CMK (cell line): ENCODE measurements at places on chromosomes 7 and 10.

GRCh38 chr10:48296576-48297098 lies 9.8 kb upstream of the MAPK8 start:
- no peak for DNase-seq

GRCh38 chr10:11685787-11686218 lies 56.4 kb upstream of the ECHDC3 start:
- no peak for DNase-seq

DNA sequence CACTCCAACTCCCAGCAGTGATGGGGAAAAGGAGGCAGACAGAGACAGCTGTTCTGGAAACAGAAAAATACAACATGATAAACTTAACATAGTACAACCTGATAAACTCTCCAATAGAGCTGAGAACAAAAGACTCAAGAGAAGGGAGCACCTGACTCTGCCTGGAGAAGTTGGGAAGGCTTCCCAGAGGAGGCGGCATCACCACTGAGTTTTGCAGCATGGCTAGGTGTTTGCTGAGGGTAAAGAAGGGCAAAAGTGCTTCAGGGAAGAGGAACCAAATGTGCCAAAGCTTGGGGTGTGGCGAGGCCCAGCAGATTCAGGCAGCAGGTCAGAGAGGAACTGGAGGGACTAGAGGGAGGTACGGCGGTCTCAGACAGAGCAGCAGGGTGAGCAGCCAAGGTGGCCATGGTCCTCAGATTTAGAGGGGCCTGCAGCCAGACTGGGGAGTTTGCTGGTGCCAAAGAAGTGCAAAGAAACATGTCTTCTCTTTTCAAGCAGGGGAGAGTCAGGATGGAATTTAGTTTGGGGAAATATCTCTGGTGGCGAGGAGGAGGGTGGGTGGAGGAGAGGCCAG lies 119.9 kb upstream of the BTBD16 start:
- no peak for DNase-seq

DNA sequence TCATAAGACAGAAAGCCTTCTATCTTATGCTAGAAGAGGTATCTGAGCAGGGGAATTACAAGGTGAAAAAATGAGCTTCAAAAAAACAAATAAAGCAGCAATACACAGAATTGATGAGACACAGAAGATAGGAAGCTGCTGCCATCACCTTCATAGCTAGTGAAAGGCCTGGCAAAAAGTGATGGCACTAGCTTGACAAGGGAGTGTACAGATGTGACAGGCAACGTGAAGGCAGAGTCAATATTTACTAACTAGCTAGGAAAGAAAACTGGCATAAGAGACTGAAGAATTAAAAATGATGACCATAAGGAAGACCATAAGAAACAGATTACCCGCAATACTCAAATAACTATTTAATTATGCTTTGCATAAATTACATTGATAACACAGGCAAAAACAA lies 9.4 kb downstream of the GPR22 start:
- DNase-seq = no peak

DNA sequence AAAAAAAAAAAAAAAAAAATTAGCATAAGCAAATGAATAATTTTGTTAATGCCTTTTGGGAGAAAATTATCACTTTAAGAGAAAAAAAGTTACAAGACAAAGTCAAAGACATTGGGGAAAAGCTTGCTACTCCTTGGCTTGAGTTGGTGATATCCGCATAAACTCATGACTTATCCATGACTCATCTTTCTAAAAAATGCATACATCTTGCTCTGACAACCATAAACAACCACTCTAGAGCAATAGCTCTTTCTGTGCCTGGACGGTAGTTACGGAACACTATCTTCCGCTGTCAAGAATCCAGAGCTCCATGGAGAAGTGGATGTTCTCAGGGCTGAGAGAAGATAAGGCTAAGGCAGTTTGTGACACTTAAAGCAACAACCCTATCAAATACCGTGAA lies 281.1 kb upstream of the PFKP start:
- no peak for DNase-seq

GRCh38 chr7:116257156-116257555 lies 46.8 kb downstream of the TES start:
- DNase-seq = no peak

DNA sequence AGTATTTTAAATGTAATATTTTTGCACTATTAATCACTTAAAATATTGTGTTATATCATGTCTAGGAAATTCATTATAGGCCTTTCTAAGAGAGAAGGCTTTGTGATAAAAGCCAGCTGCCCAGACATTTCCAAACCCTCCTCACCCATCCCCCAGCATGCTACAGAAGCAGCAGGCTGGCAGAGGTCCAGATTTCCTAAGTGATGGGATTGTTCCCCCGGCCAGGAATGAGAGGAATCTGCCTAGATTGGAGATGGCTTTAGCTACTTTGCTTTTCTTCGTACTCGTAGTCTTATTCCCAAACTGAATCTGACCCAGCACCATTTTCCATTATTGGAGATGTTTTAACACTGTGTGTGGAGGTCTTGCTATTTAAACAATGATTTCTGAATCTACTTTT lies 29.4 kb downstream of the CDK14 start:
- DNase-seq = no peak

DNA sequence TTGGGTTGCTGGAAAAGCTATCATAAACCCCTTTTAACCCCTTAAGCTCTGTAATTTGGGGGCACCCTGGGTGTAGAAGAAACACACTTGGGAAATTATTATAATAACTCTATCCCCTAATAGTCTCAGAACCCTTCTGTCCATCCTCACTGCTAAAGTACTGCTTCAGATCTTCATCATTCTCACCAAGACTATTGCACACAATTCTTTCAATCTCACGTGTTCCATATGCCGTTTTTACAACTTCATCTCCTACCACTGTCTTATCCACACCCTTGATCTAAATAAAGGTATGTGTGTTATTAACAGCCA lies 15.8 kb downstream of the ANKRD22 start:
- DNase-seq = no peak

DNA sequence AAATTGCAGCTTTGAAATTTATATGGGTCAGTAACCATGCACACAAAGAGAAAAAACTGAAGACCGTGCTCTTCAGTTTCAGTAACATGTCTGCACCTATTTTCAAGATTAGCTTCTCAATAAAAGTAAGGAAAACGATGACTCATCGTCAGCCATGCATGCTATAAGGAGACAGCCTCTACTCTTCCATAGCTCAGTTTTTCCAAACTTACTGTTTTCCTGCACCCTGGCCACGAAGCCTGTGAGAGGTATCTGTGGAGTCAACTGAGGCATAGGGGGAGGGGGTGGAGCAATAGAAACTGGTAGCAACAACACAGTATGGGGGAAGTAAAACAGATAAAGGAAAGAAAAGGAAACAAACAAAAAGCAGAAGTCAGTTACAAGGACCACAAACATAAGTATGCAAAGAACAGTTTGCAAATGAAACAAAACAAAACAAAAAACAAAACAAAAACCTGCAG lies 58.0 kb downstream of the PDSS1 start:
- no peak for DNase-seq

DNA sequence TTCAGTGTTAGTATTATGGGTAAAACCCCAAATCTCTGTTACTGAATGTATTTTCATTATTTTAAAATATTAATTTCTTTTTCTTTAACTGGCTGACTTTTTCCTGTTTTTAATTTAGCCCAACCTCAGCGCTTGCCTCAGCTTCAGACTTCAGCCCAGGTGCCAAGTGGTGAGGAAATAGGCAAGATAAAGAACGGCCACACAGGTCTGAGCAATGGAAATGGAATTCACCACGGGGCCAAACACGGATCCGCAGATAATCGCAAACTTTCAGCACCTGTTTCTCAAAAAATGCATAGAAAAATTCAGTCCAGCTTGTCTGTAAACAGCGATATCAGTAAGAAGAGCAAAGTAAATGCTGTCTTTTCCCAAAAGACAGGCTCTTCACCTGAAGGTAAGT lies 57.5 kb downstream of the MDFIC start:
- no peak for DNase-seq

DNA sequence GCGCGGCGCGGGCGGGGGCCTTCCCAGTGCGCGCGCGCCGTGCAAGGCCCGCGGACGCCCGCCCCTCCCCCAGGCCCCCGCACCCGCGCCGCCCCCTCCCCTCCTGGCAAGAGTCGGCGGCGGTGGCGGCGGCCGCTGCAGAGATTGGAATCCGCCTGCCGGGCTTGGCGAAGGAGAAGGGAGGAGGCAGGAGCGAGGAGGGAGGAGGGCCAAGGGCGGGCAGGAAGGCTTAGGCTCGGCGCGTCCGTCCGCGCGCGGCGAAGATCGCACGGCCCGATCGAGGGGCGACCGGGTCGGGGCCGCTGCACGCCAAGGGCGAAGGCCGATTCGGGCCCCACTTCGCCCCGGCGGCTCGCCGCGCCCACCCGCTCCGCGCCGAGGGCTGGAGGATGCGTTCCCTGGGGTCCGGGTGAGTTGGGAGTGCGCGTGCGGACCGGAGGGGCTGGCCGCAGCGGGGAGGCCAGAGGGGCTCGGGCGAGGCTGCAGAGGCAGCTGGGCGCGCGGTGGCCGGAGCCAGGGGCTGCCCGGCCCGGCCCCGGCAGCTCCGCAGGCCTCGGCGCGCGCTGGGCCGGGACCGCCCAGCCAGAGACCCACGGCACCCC lies at the start of gene BMPR1A:
BMPR1A (plus strand) TSS at position 109 of the 602 bp plus-strand sequence. CDS start 119,400 bp downstream, outside the sequence.
- no peak for DNase-seq

DNA sequence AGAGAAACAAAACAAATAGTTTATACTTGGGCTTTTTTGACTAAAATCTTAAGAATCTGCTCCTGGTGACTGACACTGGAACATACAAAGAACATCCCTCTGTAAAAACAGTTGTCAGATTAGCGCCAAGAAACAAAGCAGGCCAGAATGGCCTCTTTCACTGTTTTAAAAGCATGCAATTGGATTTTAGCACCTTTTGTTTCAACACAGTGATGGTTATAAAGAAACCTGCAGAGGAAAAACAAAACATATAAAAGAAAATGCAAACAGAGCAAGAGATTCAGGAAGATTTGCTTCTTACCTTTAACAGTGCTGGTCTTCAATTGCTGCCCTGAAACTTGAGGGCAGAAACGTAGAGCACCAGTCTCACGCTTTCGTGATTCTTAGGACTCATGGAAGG lies 652.2 kb upstream of the KCND2 start:
- DNase-seq = no peak

GRCh38 chr10:28733245-28733644 lies 55.9 kb downstream of the BAMBI start:
- no peak for DNase-seq

DNA sequence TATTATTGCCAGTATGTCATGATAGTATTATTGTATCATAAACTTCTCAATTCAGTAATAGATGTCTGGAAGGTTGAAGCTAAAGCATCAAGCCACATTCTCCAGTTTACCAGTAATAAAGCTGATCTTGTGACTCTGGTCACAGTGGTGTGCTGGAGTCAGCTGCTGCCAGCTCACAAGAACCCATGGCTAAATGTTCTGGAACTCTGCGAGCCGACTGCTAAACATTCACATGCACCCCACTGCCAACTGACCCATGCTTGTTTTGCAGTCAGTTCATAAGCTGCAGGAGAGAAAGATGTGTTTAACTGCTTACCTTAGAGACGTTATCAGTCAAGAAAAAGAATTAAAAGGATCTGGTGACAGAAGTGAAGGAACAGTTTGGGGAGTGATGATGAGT lies 5.9 kb upstream of the DNTT start:
- DNase-seq = no peak

GRCh38 chr10:75367021-75367487 lies 34.5 kb downstream of the ZNF503 start:
- no peak for DNase-seq

- DNase-seq = no peak
These were observed 69.8 kb upstream of the PCGF5 start for GRCh38 chr10:91150631-91151030.

- no peak for DNase-seq
These were observed 109.9 kb downstream of the JCAD start for GRCh38 chr10:29949411-29950011.

DNA sequence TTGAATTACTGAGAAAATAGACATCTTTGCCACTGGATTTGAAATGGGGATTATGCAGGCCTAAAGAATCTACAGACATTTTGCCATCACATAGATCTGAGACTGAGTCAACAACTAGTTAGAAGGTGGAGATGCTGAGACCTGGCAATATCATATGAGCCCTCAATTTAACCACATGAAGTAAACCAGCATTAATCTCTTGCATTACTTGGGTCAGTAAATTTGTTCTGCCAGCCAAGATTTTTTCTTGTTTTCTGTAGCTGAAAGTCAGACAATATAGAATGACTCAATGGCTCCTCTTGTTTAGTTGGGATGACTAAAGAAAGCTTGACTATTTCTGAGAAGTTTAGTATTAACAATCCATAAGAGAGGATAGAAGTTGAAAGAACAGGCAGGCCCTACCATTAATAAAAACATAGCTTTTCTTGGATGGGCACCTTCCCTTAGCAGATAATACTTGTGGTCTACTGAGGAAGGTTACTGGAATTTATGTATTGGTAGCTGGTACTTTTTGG lies 396.7 kb upstream of the SORCS1 start:
- DNase-seq = no peak

- no peak for DNase-seq
These were observed 369.5 kb downstream of the PHF14 start for GRCh38 chr7:11343136-11343535.

GRCh38 chr7:650339-651031 lies 76.0 kb upstream of the DNAAF5 start:
- no peak for DNase-seq

DNA sequence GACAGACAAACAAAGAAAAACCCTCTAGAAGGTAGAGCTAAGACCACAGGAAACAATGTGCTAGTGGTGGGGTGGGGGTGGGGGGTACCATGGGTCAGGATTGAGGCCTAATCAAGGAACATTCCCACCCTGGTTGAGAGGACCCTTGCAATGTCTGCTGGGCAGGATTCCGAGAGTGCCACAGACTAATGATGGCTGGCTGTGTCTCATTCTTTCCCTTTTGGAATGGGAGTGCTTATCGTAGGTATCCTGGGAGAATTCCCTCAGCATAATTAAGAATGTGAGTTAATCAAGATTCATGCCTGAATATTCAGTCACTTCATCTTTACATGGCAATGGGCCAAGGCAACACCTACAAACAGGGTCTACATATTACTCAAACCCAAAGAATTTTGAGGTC lies 14.7 kb upstream of the MTPN start:
- no peak for DNase-seq

DNA sequence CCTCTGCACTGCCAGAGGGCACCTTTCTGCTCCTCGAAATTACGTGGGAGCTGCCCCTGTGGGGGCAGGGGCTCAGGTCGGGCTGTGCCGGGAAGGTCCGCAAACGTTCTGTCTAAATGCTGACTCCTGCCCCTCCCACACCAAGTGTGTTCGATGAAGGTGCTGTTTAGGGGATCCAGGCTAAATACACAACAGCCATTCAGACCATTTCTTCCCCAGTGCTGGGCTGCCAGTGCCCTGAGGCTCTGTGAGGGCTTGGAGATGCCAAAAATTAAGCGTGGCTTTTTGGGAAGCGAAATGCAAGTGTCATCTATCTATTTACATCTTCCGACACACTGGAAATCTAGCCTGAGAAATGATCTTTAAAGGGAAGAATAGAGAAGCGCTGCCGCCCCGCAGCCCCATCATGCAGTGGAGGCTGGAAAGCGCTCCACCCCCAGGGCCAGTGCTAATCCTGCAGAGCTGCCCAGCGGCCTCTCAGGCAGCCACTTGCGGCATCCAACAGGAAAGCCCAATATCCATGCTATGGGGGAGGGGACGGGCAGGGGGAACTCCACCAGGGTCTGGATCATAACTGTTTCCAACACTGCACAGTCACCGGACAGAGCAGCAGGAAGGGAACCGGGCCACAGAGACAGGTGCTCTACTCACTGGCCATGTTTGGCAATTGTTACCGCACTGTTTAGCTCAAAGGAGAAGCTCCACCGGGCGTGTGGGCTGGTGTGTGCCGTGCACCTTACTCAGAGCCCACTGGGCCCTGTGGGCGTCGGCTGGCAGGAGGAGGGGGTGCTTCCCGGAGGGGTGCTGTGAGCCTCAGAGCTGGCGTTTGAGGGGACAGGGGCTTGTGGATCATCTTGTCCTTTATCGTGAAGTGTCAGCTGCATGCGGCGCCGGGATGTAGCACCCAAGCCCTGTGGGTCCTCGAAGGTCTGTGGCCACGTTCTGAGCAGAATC lies 205.5 kb downstream of the DNAJB6 start:
- DNase-seq = no peak
